ENCODE measurements at places on chromosomes 5 and 9.
A peak's percentile ranks its signal among the peaks of the same experiment; 100 is the strongest.

DNA sequence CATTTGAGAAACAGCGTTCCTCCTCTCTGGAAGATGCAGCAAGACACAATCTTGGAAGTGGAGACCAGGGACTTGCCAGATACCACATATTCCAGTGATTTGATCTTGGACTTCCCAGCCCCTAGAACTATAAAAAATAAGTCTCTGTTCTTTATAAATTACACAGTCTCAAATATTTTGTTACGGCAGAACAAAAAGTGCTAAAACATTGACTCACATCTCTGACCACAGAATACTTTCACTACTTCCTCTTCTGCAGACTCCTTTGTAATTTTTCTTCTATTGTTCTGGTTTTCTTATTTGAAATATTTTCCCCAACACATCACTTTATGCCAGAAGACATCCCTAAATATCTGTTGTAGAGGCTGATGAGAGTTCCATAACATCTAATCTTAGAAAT is 706.1 kb upstream of the CDH18 start:
- DNase-seq, result no peak

GRCh38 chr5:10578869-10579268 is 15.0 kb downstream of the ANKRD33B start:
- no peak for DNase-seq

DNA sequence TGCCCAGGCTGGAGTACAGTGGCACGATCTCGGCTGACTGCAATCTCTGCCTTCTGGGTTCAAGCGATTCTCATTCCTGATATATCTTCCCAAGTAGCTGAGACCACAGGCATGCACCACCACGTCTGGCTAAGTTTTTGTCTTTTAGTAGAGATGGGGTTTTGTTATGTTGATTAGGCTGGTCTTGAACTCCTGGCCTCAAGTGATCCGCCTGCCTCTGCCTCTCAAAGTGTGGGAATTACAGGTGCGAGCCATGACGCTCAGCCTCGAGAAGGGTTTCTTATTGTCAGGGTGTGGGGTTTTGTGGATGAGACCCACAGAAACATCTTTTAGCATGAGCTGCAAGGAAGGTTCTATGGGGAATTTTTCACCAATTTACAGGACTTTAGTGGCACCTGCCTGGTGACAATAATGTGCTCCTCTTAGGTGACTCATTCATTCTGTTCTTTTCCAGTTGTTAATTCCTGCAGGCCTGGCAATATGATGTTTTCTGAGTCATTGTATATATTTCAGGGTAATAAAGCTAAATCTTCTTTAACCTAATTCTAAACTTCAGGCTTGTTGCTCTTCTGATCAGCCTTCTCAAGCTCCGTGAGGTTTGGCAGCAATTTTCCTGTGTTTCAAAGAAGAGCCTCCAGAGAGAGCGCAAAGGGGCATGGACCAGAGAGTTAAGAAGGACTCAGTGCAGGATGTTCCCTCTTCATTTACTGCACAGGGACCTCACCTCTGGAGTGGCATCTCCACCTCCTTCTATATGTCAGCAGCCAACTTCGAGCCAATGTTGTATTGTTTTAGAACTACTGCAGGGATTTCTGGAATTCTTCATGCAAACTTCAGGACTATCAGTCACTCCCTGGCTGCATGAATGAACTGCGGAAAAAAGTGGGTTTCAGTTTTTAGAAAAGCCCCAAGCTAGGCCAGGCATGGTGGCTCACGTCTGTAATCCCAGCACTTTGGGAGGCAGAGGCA is 77.8 kb upstream of the ZNF618 start:
- no peak for DNase-seq

GRCh38 chr5:176458904-176459561 is 10.8 kb downstream of the FAF2 start:
- no peak for DNase-seq

GRCh38 chr9:2749485-2749884 is 32.2 kb downstream of the KCNV2 start:
- no peak for DNase-seq

DNA sequence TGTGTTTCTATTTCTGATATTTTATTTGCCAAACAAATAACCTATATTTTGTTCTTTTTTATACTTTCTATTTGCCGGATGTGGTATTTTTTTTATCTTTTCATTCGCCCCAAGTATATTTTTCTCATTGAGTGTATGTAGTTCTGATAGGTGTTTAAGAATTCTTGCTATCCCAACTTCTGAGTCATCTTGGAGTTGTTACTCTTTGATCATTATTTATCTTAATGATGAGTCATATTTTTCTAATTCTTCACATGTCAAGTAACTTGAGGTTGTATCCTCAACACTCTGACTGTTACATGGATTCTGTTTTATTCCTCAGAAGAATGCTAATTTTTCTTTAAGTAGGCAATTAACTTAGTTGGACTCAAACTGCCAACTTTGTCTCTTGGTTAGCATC is 498.1 kb downstream of the TLE1 start:
- no peak for DNase-seq

DNA sequence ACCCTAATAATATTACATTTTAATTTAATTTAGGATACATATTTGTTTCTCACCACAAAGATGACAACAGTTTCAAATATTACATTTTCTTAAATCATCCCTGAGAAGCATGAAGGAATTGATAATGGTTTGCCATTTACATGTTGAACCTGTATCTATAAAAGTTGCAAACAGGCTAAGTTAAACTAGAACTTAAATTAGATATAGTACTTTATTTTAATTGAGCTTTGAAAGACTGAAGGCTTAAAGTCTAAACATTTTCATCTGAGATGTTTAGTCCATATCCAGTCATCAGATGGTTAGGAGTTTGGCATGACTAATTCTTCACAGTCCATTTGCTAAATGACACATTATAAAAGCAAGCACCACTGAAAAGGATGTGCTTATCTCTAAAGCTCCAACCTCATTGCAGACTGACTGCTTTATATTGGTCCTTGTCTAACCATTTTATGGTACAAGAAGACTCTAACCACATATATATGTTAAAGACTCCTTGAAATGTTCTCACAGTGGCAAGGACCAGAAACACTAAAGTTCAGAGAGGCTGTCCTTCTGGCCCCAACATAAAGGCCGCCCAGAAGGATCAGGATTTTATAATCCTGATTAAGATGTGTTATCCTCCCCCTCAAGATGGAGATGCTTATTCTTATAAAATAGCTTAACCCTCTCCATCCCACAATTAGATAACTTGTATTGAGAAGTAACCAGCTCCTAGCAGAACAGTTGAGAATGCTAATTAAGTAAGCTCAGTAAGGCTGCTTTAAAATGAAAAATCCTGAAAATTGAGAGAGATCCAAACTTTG is 25.8 kb downstream of the WNT8A start:
- DNase-seq, result peak; percentile 49

- DNase-seq, result no peak
These were observed 15.7 kb upstream of the INPP5E start for GRCh38 chr9:136455043-136456002.

DNA sequence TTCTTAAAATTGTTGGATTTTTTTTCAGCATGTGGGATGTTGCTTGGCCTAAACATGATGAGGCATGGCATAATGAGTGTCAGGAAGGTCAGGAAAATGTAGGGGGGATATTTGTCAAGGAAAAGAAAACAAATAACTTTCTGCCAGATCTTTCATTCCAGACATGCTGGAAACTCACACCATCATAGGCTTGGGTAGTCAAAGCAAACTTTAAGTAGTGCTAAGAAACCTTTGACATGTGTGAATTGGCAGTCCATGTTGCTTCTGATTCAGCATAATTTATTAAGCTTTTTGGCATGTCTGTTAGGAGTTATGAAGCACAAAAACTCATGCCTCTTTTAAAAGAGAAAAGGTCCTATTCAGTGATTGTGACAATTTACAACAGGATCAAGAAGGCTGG is 61.3 kb upstream of the MTAP start:
- peak; percentile 85 for DNase-seq

DNA sequence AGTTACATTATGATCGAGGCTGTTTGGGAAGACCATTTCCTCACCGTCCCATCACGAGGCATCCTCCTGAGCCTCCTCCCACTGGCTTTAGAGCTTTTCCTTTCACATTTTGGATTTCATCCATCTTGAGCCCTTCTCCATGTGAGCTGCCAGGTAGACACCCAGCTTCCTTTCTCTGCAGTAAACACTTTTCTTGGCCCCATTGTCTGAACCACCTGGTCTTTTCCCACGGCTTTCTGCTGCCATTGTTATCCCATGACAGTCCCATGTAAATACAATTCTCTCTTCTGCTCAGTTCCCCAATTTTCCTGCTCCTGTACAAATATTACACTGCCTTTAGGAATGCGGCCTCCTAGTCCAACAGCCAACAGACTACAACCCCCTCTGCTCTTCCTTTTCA is 24.1 kb downstream of the UBE2QL1 start:
- no peak for DNase-seq

DNA sequence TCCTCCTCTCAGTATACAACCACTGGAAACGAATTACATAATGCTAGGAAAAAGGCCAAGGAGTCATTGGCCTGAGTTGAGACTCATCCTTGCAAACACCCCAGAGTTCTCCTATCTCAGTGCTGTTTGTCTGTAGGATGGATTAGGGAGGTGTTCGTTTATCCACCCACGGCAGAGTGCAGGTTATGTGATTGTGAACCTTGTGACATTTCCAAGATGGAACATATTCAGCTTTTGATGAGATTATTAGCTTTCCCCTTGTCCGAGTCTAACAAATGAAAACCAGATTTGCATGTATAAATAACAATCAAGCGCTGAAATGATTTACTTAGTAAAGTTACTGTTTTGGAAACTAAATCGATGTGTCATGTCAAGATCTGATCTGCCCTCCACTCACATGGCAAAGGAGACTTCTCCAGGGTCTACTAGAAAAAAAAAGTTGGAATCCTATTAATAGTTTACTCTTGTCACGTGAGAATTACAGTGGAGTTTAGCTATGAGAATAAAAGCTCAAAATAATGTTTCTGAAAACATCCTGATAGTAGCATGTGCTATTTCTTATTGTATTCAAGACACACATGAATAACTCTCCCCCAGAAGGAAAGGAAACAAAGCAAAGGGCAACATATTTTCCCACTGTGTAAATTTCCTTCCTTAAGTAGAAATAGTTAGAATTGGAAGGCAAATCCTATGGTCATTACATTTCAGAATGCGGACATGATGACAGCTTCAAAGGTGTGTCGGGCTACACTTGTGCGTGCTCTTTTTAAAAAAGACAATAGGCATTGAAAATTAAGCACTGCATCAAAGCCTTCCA is 600.4 kb downstream of the EBF1 start:
- DNase-seq, result peak; percentile 40

- no peak for DNase-seq
These were observed 6.9 kb downstream of the SHC3 start for GRCh38 chr9:89171693-89172092.

- DNase-seq, result no peak
These were observed 15.2 kb downstream of the CCDC125 start for GRCh38 chr5:69317391-69317790.
